Stimulated activated naive CD4-positive, alpha-beta T cell (primary cell): ENCODE measurements at places on chromosomes 3 and 15.

GRCh38 chr3:29183346-29184087 lies 97.4 kb upstream of the RBMS3 start:
- DNase-seq: no peak

- DNase-seq: no peak
These were observed 50.0 kb downstream of the TRIM42 start for GRCh38 chr3:140727886-140728285.

DNA sequence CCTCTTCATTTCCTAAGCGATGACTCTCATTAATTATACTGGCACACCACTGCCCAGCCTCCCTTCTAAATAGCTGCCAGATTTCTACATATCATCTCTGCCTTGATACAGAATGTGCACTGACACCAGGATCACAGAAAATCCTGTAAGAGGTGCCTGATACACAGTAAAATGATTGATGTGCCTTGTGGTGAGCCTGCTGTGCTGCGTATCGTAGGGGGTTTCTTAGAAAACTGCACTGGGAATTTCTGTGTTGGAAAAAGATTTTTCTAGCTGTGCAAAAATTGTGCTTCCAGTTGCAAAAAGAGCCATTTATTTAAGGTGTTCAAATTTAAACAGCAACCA lies 3.0 kb upstream of the PLCH1 start:
- DNase-seq: no peak

DNA sequence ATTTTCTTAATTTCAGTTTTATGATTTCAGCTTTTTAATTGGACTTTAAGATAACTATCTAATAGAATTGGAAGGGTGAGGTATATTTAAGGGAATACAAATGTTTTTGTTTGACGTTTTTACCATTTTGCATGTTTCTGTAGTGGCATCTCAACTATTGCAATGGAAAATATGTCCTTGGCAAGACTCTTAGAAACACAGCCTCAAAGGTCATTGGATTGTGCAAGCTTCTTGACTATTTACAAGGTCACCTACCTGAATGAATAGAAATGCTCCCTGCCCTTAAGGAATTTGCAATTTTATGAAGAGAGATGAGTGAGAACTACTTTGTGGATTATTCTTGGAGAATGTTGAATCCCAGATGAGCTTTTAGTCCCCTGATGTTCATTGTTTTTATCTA lies 43.1 kb downstream of the ITPR1 start:
- DNase-seq: no peak

- DNase-seq: no peak
These were observed 3.7 kb downstream of the IFT80 start for GRCh38 chr3:160395297-160395696.

GRCh38 chr15:43792761-43793476 lies 799 bp downstream of the SERF2 start:
- DNase-seq: no peak

DNA sequence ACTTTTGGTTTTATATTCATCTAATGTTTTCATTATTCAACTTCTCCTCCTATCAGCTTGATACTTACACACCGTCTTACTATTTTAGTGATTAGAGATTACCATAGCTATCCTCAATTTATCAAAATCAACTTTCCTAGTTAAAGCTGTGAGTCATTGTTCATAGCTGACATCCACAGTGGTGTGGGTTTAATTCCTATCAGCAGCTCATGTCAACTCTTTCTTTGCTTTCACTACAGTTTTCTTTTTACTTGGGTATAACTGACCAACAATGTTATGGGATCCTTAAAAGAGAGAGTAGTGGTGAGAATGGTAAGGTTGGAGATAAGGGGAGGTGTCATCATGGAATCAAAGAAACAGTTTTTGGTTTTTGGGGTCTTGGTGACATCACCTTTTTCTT lies 112.7 kb downstream of the NFKBIZ start:
- DNase-seq: no peak

- no peak for DNase-seq
These were observed 67.9 kb upstream of the OCA2 start for GRCh38 chr15:28167042-28167441.

- DNase-seq: no peak
These were observed 58.1 kb upstream of the FOXP1 start for GRCh38 chr3:71641674-71642073.

DNA sequence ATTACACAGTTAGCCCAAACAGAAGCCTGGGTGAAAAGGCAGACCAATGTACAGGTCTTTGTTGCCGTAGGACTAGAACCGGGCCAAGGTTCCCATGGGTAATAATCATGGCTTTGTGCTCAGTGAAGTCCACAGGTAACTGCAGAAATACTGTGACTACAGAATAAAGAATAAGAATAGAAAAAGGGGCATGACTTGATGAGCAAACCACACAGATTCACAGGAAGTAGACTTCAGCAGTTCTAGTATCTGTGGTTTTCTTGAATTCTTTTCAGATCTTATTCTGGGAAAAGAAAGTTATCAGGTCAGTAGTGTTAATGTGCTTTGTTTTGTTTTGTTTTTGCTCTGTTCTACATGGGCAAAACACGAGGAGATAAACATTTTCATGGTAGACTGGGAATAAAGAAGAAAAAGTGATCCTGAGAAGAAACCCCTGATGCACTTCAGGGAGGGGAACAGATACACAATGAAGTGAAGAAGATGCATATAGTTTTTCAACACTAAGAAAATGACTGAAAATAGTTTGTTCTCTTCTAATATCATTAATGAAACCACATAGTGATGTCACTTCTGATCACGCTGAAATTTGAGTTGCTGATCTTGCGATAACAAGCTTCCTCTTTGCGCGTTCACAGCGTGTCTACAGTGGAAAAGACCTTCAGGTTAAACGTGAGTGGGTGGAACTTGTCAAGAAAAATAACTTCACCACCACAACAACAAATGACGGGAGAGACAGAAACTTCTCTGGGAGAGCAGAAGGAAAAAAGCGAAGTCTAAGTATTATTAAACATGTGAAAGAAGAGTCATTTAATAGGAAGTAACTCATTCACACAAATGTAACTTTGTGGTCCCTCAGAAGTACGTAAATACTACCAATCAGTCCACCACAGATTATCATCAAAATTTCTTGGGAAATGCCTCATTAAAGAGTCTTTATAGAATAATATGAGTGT lies 315.8 kb upstream of the SATB1 start:
- no peak for DNase-seq

GRCh38 chr3:13792512-13793371 lies 87.1 kb downstream of the WNT7A start:
- DNase-seq: no peak

GRCh38 chr15:76440441-76440840 lies 103.9 kb downstream of the ISL2 start:
- DNase-seq: no peak

GRCh38 chr15:75109736-75110130 lies 86.3 kb downstream of the PPCDC start:
- no peak for DNase-seq

DNA sequence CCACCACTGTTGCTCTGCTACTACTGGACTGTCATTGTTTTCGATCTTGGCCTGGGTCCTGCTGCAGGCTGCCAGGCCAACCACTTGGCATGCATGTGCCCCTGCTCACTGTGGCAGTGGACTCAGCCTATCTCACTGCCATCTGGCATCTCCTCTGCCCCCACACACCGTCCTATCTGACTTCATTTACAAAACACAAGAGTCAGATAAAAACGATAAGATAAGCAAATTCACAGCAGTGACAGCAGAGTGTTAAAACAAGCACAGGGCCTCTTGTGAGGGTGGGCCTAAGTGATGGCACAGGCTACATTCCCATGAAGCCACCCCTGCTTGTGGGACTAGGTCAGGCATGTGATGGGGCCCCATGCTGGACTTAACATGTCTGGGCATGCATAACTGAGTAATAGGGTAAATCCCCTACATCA lies 68.1 kb downstream of the CRYGS start:
- no peak for DNase-seq

DNA sequence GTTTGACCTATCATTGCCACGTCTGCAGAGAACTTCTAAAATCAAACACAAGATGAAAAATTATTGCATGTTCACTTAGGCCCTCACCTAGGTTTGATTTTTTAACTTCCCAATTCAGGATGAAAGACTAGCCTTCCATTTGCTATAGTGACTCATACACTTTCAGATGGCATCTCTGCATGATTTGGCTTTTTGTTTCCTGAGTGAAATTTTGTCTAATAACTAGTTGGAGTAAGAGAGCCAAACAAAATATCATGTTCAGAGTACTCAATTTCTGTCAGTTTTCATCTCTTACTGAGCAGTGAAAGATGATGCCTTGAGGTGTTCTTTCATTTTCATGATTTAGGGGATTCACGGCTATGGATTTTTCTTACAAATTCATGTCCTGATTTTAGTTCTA lies 122.9 kb downstream of the NSUN3 start:
- DNase-seq: no peak

GRCh38 chr15:42499858-42500609 lies 4.6 kb downstream of the SNAP23 start:
- DNase-seq: no peak

DNA sequence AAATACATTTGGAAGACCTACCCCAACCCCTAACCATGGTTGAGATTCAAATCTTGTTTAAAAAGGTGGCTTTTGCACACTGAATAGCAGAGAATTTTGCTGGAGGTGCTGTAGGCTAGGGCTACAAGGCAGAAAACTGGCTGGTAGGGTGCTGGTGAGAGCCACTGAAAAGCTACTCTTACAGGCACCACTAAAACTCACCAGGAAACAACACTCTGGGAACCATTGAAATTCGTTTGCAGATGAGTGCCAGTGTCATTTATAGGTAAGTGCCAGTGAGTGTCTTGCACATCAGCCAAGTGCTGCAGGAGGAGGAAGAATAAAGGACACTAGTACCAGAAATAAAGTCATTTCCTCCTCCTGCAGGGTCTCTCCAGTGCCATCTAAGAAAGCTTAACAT lies 610.2 kb downstream of the ZNF385D start:
- DNase-seq: no peak

GRCh38 chr15:81296186-81296585 lies 27.8 kb downstream of the STARD5 start:
- no peak for DNase-seq

- DNase-seq: peak; percentile 81
These were observed 2.8 kb downstream of the HEMK1 start for GRCh38 chr3:50572158-50572557.

DNA sequence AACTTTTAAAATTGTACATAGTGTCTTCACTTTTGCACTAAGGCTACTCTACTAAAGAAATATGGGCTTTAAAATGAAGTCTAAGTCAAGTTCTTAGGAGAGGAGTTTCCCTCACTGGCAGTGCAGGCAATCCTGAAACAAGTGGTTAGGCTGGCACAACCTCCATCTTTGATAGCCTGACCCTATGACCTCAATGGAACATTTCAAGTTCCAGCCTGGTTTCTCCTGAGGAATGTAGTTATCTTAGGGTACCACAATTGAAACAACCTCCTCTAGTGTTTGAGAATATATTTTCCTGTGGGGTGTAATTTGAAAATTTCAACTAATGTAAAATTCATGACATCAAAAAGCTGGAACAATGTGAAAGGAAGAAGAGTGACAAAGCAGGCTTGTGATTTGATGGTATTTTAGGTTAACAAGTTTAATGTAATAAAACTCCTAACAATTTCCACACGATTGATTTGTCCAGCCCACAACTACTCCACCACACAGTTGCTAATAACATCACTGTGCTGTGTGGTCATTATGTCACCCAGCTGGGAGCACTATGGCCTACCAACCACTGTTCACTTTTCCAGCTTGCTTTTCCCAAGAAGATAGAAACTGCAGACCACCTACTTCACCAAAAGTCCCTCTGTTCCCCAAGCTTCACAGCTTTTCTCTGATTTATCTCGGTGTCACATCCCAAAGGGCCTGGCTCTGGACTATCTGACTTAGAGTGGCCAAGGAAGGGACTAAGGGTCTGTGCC lies 1.8 kb downstream of the WWTR1 start:
- no peak for DNase-seq

DNA sequence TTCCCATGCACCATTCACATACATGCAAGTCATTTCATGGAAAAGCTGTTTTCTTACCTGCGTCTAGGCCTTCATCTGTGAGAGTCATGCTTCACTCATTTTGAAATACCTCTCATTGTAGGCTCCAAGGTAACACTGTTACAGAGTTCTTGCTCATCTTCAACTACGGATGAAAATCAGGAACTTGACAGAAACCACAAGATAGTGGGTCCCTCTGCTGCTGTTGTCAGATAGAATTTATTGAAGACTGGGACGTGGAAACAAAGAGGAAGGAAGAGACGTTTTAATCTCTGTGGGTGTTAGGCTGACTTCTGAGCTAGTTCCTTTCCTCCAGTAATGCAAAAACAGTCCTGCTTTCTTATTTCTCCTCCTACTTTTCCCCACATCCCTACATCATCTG lies at the start of gene P2RY14:
Gene P2RY14 (minus strand): TSS at position 313 of the 400 bp plus-strand sequence. CDS start 64,226 bp downstream, outside the sequence.
- no peak for DNase-seq

DNA sequence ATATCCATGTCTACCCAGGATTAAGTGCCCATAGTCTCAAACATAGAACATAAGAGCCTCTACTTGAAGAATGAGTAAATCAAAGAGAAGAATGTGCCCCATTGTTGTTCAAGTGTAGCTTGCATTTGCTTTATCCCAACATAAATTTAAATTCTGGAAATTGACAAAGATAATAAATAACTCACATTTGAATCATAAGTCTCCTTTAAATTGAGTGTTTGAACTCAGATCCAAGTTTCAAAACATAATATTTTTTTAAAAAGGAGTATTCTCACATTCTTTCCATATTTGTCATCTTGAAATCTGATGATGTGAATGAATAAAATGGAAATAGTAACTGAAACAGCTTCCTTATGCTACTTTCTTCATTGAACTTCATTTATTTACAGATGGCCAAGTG lies 135.2 kb downstream of the MECOM start:
- no peak for DNase-seq

- no peak for DNase-seq
These were observed 10.0 kb downstream of the SNTN start for GRCh38 chr3:63662500-63662899.

GRCh38 chr3:131370935-131371687 lies 10.5 kb upstream of the NUDT16 start:
- no peak for DNase-seq

- DNase-seq: no peak
These were observed 147.4 kb upstream of the SMAD3 start for GRCh38 chr15:66917904-66918448.

- DNase-seq: no peak
These were observed 55.6 kb downstream of the LYSMD4 start for GRCh38 chr15:99677540-99678134.

DNA sequence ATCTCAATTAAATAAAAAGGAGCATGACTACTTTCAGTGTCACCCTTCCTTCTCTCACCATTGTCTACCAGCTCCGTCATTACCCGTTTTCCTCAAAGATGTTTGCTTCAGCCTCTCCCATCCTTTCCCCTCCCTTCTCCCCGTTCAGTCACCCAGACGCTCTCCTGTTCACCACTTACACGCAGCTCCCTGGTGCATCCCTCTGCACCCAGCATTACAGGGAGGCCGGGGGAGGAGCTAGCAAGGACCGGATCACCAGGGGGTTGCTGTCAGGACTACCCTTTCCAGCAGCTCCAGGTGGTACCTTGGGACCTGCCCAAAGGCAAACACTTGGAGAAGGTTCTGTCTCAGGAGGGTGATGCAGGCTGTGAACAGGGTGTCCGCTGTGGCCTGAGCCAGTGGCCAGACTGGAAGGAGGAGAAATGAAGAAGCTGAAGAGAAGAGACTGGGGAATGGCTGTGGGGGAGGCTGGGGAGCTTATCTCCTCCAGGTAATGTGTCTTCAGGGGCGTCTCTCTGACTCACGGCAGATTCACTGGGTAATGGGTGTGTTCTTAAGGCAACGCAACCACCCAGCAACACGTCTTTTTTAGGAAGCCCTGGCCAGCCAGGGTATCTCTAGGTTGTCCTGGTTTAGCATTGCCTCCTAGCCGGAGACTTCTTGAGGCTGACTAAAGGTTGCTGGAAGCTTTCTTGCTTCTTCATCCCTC lies 21.8 kb upstream of the BDH1 start:
- no peak for DNase-seq
